8988T (cell line): ENCODE measurements at places on chromosomes 2 and 18.

- no peak for DNase-seq
Measured at GRCh38 chr2:173963323-173963816, 1.8 kb downstream of the SP3 start.

DNA sequence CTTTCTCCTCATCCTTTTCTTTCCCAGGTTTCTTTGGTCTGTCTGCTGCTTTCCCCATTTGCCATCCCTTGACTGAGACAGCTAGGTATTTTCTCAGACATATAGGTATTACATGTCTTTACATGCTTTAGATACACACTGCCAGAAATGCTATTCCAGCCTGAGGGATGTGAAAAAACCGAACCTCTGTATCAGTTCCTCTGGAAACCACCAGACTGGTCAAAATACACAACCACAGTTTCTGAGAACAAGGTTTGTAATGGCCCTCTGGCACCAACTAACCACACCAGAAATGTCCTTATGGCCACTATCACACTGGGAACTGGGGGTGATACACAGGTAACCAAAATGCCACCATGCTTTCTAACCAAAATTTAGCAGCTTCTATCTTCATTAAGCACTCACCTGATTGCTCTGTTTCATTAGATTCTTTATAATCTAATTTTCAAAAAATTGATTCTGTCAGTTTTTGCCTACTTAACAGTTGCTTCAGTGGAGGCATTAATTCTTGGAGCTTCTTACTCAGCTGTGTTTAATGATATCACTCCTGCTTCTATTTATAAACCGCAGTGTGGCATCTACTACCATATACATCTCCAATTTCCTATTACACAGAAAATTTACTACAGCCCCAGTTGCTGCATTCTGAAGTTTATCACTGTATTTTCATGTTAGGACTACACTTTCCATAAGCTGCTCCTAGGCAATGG lies 243.5 kb downstream of the WDPCP start:
- no peak for DNase-seq

DNA sequence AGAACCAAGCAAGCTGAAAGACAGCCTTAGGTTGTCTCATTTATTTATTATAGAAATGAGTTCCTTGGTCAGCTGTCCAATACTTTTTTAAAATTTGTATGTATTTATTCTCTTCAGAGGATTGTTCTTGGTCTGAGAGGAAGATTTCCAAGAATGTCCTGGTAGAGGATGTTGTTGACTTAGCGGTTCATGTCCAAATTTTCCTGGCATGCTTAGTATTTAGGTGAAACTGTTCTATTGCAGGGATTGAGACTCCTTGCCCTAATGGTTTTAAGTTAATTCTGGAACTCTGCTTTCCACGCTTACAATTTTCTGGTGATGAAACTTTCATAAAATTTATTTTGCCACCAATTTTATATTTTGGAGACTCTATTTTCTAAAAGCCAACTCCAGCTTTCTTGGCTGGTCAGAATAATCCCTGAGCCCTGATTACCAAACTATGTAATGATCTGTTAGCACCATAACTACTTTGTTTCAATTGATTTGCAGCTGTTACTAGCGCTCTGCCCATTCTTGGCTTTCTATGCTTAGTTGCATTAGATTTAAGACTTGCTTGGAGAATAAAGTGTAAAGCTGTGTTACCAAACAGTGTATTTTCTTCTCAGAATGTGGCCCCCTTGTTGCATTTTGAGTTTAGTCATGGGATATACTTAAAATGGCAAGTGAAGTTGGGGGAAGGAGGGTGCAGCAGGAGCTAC lies 1868.8 kb upstream of the CELF4 start:
- no peak for DNase-seq

- no peak for DNase-seq
Measured at GRCh38 chr2:15616429-15616828, 24.8 kb downstream of the DDX1 start.

DNA sequence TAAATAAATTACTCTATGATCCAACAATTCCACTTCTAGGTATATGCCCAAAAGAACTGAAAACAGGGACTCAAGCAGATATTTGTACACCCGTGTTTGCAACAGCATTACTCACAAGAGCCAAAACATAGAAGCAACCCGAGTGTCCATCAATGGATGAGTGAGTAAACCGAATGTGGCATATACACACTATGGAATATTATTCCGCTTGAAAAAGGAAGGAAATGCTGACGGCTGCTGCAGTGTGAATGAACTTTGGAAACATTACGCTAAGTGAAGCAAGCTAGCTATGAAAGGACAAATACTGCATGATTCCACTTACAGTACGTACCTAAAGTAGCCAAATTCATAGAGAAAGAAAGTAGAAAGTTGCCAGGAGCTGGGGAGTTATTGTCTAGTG lies 32.2 kb downstream of the MREG start:
- DNase-seq: no peak

DNA sequence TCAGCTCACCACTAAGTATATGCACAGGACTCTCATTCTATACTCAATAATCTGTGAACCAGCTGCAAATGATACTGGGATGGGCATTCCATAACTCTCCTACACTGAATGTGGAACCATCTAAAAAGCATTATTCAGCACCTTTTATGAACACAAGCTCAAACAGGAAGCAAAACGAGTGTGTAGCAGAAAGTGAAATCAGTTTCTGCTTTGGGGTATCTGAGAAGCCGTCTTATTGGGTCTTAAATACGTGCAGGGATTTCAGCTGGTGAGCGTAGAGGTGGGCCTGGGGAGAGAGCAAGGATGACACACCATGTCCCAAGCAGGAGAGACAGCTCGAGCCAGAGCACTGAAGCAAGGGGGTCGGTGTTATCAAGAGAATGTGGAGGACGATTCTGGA lies 120.0 kb upstream of the TTN start:
- no peak for DNase-seq

DNA sequence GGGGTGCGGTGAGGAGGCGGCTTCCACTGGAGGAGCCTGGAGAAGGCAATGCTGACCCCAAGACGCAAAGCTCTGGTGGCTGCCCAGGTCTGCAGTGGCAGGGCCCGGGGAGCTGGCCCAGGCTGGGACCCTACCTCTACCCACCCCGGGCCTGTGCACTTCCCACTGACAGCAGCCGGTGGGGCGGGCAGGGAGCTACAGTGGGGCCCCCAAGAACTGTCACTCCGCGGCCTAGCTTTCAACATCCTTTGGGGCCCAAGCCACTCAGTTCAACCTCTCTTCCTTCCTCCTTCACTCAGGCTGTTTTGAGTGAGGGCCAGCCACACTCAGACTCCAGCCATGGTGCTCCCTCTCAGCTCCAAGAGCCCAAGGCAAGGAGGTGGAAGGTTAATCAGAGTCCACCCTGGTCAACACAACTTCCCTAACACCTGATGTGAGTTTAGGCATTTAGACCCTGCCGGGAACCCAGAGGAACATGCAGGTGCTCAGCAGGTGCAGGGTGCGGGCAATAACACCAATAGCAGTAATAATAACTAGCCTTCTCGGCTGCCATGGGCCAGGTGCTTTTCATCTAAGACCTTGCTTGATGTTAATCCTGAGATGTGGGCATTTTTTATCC lies 93.6 kb downstream of the ZFP36L2 start:
- DNase-seq: no peak

- no peak for DNase-seq
Measured at GRCh38 chr2:138632066-138632620, 130.6 kb downstream of the SPOPL start.

- no peak for DNase-seq
Measured at GRCh38 chr2:179036353-179036905, 13.5 kb downstream of the CCDC141 start.

- DNase-seq: no peak
Measured at GRCh38 chr18:13211534-13211933, 7.0 kb upstream of the LDLRAD4 start.
